Activated CD8-positive, alpha-beta T cell treated with anti-CD3 and anti-CD28 coated beads for 36 hours (primary cell): ENCODE measurements at places on chromosomes 6 and 20. TPM values are rescaled to one million over a fixed set of nuclear protein-coding genes. Genes with fewer than 3 reads are reported as not detected.

DNA sequence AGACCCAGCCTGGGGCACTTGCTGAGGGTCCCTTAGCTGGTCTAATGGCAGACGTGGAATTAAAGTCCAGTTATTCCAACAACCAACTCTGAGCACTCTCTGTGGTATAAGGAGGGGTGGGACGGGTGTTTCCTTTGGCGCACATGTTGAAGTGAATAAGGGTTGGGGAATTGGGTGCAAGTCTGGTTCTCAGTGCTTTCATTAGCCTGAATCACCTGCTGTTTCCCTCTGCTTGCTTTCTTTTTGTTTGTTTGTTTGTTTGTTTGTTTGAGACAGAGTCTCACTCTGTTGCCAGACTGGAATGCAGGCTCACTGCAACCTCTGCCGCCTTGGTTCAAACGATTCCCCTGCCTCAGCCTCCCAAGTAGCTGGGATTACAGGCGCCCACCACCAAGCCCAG is 110.1 kb downstream of the TNFAIP3 start:
- no peak for DNase-seq

GRCh38 chr6:150813993-150814359 is 51.5 kb upstream of the MTHFD1L start:
- peak; percentile 20 for DNase-seq

- no peak for DNase-seq
Measured at GRCh38 chr20:62146019-62146755, 2.6 kb downstream of the SS18L1 start.

- DNase-seq = no peak
Measured at GRCh38 chr20:25992146-25992545, 295.5 kb upstream of the ZNF337 start.

GRCh38 chr20:16684416-16684815 is 45.4 kb upstream of the SNRPB2 start:
- DNase-seq = no peak

Gene SLC22A7
- total RNA-seq = not detected
